ENCODE measurements at places on chromosomes 6 and 20. TPM values are rescaled to one million over a fixed set of nuclear protein-coding genes. Genes with fewer than 3 reads are reported as not detected.

The LY6G6C gene
- total RNA-seq, result not detected

The SYNDIG1 gene
- total RNA-seq, result not detected

The RNF182 gene
- not detected for total RNA-seq

The MEP1A gene
- total RNA-seq, result not detected

The ZFP57 gene
- total RNA-seq, result 5.2 TPM

The CST2 gene
- not detected for total RNA-seq

The FAM50B gene
- 7.3 TPM for total RNA-seq

The DEFB121 gene
- total RNA-seq, result not detected

The SIGLEC1 gene
- not detected for total RNA-seq

DNA sequence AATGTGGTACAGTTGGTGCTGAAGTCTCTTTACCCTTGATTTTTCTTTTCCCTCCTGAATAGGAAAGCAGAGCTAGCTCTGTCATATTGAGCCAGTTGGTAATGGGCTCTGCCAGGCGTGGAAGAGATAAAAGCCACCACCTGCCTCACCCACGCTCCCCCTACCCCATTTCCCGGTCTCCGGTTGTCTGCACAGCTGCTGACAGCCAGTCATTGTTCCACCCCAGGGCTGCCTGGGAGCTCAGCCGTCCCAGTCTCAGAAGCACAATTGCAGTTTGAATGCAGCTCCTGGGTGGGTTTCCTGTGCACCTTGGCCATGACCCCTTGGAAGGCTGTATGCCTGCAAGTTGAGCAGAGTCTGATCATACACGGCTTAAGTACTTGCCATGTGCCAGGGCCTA lies 675.2 kb upstream of the FLRT3 start:
- H3K36me3 ChIP-seq, result no peaks in the 10 kb centered on the region
- no peak overlapping the region for H3K27ac ChIP-seq
- H3K4me1 ChIP-seq, result no peaks in the 10 kb centered on the region

GRCh38 chr20:31974296-31974695 lies 6.3 kb downstream of the XKR7 start:
- no peak overlapping the region for H3K4me3 ChIP-seq
- no peaks in the 10 kb centered on the region for H3K4me1 ChIP-seq
- no peaks in the 10 kb centered on the region for H3K36me3 ChIP-seq

DNA sequence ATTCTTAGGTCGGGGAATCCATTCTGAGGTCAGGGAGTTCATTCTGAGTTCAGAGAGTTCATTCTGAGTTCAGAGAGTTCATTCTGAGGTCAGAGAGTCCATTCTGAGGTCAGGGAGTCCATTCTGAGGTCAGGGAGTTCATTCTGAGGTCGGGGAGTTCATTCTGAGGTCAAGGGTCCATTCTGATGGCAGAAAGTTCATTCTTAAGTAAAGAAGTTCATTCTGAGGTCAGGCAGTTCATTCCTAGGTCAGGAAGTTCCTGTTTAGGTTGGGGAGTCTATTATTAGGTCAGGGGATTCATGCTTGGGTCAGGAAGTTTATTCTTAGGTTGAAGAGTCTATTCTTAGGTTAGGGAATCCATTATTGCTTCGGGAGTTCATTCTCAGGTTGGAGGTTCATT lies 16.5 kb upstream of the NXT1 start:
- no peak overlapping the region for H3K4me3 ChIP-seq
- no peaks in the 10 kb centered on the region for H3K36me3 ChIP-seq
- DNase-seq, result no peak

DNA sequence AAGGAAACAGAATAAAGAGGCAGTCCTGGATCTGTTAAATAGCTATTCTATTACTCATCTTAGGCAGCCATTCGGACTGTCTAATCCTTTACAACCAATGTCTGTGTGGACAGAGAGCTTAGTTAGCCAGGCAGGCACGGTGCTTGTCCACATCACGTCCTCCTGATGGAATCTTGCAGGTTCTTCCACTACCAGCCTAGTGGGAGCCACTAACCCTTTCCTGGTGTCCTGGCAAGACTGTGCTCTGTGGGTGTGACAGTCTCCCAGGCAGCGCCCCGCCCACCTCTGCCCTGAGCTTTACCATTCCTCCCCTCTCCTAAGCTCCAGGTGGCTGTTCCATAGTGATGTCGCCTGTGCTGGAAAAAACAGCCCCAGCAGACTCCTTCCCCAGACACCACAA lies 78.3 kb upstream of the CLDN20 start:
- no peak overlapping the region for H3K27ac ChIP-seq
- no peaks in the 10 kb centered on the region for H3K27me3 ChIP-seq
- H3K4me3 ChIP-seq, result no peak overlapping the region
- H3K4me1 ChIP-seq, result peaks cover 4% of the 10 kb centered on the region

GRCh38 chr20:52031563-52032303 lies 159.8 kb downstream of the ZFP64 start:
- no peaks in the 10 kb centered on the region for H3K36me3 ChIP-seq
- peak overlapping the region; percentile 79 for H3K4me3 ChIP-seq
- H3K27ac ChIP-seq, result peak overlapping the region; percentile 98
- peaks cover 37% of the 10 kb centered on the region for H3K4me1 ChIP-seq
- no peaks in the 10 kb centered on the region for H3K27me3 ChIP-seq

DNA sequence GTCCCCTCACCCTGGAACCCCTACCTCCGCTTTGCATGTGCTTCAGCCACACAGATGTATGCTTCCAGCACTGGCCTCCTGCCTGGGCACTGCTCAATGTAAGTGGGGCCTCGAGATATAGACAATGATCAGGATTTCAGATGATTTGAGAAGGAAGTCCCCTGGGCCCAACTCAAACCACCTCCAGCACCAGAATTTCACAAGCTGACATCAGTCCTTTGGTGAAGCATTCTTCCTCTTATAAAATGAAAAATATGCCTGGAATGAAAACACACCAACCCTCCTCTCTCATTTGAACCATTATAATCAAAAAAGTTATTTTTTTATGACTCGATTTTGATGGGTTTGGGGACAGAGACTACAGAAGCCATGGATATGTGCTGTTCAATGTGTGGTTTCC lies 48.5 kb downstream of the BTBD3 start:
- H3K4me3 ChIP-seq, result no peak overlapping the region
- H3K27me3 ChIP-seq, result no peaks in the 10 kb centered on the region
- H3K27ac ChIP-seq, result no peak overlapping the region
- H3K4me1 ChIP-seq, result no peaks in the 10 kb centered on the region
- no peak for DNase-seq
- H3K36me3 ChIP-seq, result no peaks in the 10 kb centered on the region

- H3K36me3 ChIP-seq, result peaks cover 16% of the 10 kb centered on the region
- peak overlapping the region; percentile 93 for H3K27ac ChIP-seq
- no peak for DNase-seq
- H3K27me3 ChIP-seq, result peaks cover 7% of the 10 kb centered on the region
These were observed 22.7 kb upstream of the MYB start for GRCh38 chr6:135158397-135158796.

- no peaks in the 10 kb centered on the region for H3K36me3 ChIP-seq
- H3K4me1 ChIP-seq, result peaks cover 12% of the 10 kb centered on the region
- H3K27me3 ChIP-seq, result no peaks in the 10 kb centered on the region
- no peak for DNase-seq
These were observed 62.4 kb downstream of the GCNT2 start for GRCh38 chr6:10583509-10583901.

DNA sequence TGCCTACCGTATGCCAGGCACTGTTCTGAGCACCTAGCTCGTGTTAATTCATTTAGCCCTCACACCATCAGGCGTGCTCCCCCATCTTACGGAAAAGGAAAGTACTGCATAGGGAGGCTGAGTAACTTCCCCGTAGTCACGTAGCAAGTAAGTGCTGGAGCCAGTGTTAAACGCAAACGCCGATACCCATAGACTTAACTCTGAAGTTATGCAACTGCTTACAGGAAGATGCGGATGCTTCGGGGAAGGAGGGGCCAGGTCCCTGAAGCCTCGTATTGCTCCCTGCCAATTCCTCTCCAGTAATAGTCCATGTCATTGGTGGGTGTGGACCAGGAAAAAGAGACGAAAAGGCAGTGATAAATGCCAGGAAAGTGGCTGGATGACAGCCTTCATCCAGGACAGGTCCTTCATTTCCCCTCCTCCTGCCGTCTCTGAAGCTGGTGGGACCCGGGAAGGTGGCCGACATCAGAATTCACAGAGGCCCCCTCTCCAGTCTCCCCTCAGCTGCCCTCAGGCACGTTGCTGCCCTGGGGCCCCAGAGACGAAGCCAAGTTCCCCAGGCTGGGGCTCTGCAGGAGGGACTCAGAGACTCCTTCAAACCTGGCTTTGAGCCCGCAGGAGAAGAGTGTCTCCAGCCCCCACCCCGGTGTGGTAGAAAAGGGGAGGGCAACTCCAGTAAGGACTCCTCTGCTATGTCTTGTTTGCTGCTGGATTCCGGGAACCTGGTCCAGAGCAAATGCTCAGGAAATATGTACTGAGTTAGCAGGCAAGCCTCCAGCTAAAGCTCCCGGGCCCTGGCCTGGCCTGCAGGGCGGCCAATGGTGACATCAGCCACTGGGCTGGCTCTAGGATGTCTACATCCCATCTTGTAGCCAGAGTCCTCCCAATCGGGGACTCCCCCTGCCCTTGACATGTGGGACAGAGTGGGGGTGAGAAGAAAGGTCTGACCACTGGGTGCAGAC lies 37.8 kb downstream of the RAB44 start:
- H3K27me3 ChIP-seq, result no peaks in the 10 kb centered on the region
- H3K4me3 ChIP-seq, result peak overlapping the region; percentile 71
- no peaks in the 10 kb centered on the region for H3K36me3 ChIP-seq
- peak overlapping the region; percentile 100 for H3K27ac ChIP-seq

GRCh38 chr6:20137240-20137639 lies 75.0 kb downstream of the MBOAT1 start:
- H3K27me3 ChIP-seq, result no peaks in the 10 kb centered on the region

DNA sequence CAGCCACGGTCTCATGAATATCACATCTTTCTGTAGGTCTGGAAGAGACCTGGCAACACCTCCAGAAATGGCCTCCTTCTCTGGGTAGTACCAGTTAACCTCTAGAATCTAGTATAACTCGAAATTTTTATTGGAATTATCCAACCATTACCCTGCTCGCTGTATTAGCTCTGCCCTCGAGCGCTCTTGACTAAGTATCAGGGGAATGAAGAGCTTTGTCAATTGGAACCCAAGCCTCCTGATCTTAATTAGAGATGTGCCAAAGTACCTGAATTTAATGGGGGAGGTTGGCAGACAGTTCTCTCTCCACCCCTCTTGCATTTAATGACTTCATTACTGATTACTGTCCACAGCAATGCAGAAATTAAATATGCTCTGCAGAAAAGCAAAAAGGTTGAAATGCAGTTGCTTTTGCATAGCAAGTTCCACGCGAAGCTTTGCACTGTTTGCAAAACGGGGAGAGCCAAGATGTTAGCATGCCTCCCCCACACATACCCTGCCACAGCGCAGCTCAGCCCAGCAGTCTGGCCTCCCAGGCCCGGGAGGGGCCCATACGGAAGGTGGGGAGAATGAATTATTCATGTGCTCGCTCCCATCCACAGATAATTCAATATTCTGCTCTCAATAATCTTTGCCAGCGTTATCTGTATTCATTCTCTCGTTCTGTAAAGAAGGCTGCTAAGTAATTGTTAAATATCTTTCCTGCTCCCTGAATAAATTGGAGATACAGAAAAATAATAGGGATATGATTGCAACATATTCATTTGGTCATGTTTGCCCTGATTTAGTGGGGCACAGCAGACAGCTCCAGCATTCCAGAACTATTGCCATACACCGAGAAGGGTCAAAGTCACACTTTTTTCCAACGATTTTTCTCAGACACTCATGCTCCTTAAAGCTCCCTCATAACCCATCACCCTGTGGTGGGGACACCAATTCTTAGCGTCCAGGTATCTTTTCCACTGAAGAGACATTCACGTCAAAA lies 305.8 kb downstream of the CDH26 start:
- H3K4me3 ChIP-seq, result no peak overlapping the region
- no peaks in the 10 kb centered on the region for H3K36me3 ChIP-seq
- no peak overlapping the region for H3K27ac ChIP-seq
- no peak for DNase-seq
- no peaks in the 10 kb centered on the region for H3K4me1 ChIP-seq

GRCh38 chr20:37745553-37745952 lies 51.7 kb downstream of the CTNNBL1 start:
- no peak for DNase-seq
- H3K36me3 ChIP-seq, result no peaks in the 10 kb centered on the region
- H3K4me1 ChIP-seq, result peaks cover 14% of the 10 kb centered on the region
- no peaks in the 10 kb centered on the region for H3K27me3 ChIP-seq
- H3K27ac ChIP-seq, result no peak overlapping the region
- no peak overlapping the region for H3K4me3 ChIP-seq

GRCh38 chr6:87174078-87174579 lies 18.8 kb downstream of the ZNF292 start:
- H3K36me3 ChIP-seq, result peaks cover 5% of the 10 kb centered on the region
- H3K27me3 ChIP-seq, result no peaks in the 10 kb centered on the region
- H3K27ac ChIP-seq, result peak overlapping the region; percentile 48
- peaks cover 43% of the 10 kb centered on the region for H3K4me1 ChIP-seq

GRCh38 chr6:169844946-169845345 lies 93.5 kb downstream of the ERMARD start:
- H3K4me1 ChIP-seq, result no peaks in the 10 kb centered on the region
- peaks cover 4% of the 10 kb centered on the region for H3K27me3 ChIP-seq
- no peak overlapping the region for H3K27ac ChIP-seq
- H3K4me3 ChIP-seq, result no peak overlapping the region
- DNase-seq, result no peak

GRCh38 chr6:14371530-14371929 lies 254.0 kb downstream of the CD83 start:
- DNase-seq, result no peak
- peaks cover 34% of the 10 kb centered on the region for H3K4me1 ChIP-seq
- H3K36me3 ChIP-seq, result no peaks in the 10 kb centered on the region
- H3K4me3 ChIP-seq, result peak overlapping the region; percentile 59

GRCh38 chr20:59992526-59993084 lies 34.4 kb downstream of the CDH26 start:
- no peaks in the 10 kb centered on the region for H3K36me3 ChIP-seq
- DNase-seq, result no peak
- H3K27me3 ChIP-seq, result peaks cover 13% of the 10 kb centered on the region
- peaks cover 9% of the 10 kb centered on the region for H3K4me1 ChIP-seq
- H3K4me3 ChIP-seq, result no peak overlapping the region

DNA sequence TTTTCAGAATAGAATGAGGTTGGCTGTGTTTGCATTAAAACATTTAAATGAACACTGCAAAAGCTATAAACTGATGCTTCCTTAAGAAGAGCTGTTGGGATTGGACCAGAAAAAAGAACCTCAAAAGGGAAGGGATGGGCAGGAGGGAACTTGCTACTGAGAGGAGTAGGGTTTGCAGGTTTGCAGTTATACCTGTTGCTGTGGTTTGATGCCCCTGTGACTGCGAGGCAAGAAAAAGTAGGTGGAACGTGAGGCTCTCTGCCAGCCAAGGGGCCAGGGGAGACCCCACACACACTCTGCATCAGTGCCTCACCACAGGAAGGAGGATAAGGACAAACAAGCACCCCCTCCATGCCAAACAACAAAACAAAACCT lies 197.2 kb downstream of the BCAS1 start:
- no peaks in the 10 kb centered on the region for H3K27me3 ChIP-seq
- no peaks in the 10 kb centered on the region for H3K36me3 ChIP-seq
- H3K4me1 ChIP-seq, result peaks cover 36% of the 10 kb centered on the region

GRCh38 chr20:12068121-12068520 lies 150.4 kb downstream of the BTBD3 start:
- no peaks in the 10 kb centered on the region for H3K27me3 ChIP-seq
- no peak overlapping the region for H3K4me3 ChIP-seq
- DNase-seq, result no peak
- H3K27ac ChIP-seq, result no peak overlapping the region
- H3K36me3 ChIP-seq, result no peaks in the 10 kb centered on the region

GRCh38 chr6:43058531-43058930 lies 703 bp downstream of the MRPL2 start:
- no peaks in the 10 kb centered on the region for H3K36me3 ChIP-seq
- peak overlapping the region; percentile 86 for H3K4me3 ChIP-seq
- peaks cover 37% of the 10 kb centered on the region for H3K4me1 ChIP-seq
- DNase-seq, result no peak

GRCh38 chr6:118980063-118980462 lies 45.1 kb upstream of the MCM9 start:
- DNase-seq, result no peak
- no peak overlapping the region for H3K4me3 ChIP-seq
- no peaks in the 10 kb centered on the region for H3K36me3 ChIP-seq
- no peaks in the 10 kb centered on the region for H3K4me1 ChIP-seq
- no peaks in the 10 kb centered on the region for H3K27me3 ChIP-seq
- H3K27ac ChIP-seq, result no peak overlapping the region

All from natural killer cell treated with Interleukin-12 subunit alpha and Interleukin-12 subunit beta and Interleukin-15 and Interleukin-18, amount 100 ng/mL, for 72 hours (primary cell).